Stimulated activated CD4-positive, alpha-beta T cell treated with anti-CD3 and anti-CD28 coated beads, Interleukin-4, amount 100 ng/mL, for 48 hours (primary cell): ENCODE measurements at places on chromosomes 4 and X.

GRCh38 chr4:15735536-15735935 lies 32.7 kb downstream of the BST1 start:
- DNase-seq, result no peak

- DNase-seq, result no peak
Measured at GRCh38 chrX:150770623-150771022, 77.4 kb downstream of the MTMR1 start.

- no peak for DNase-seq
Measured at GRCh38 chr4:29565256-29565655, 1154.9 kb upstream of the PCDH7 start.

GRCh38 chr4:185307136-185307950 lies 88.4 kb downstream of the LRP2BP start:
- no peak for DNase-seq

DNA sequence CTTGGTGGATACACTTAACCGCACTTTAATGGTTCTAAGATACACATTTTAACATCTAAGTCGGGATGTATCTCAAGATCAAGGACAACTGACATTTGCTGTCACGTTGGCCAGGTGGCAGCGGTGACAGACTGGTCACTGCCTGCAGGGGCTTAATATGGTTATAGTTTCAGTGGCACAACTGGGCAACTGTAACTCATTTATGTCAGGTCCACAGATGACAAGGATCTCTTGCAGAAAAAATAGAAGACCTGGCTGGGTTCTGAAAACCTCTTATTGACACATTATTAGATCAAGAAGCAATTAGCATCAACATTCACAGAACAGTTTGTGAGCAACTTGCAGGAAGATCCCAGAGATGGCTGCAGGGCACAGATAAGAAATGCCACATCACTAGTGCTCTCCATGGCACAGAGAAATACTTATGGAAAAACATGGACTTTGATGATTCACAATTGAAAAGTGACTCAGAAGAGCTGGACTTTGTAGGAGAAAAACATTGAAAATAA lies 99.6 kb upstream of the SORBS2 start:
- DNase-seq, result no peak

DNA sequence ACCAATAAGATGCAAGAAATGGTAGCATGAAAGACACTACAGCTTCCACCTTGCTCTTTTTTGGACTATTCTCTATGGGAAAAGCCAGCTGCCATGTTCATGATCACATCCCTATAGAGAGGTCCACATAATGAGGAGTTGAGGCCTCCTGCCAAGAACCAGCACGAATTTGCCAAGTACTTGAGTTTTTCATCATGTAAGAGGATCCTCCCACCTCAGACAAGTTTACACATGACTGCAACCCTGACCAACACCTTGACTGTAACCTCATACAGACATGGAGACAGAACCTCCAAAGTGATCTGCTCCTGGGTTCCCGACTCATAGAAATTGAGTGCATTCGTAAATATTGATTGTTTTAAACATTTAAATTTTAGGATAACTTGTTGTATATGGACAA lies 135.2 kb upstream of the TSPAN5 start:
- no peak for DNase-seq

GRCh38 chrX:3178329-3178728 lies 137.1 kb downstream of the ARSF start:
- no peak for DNase-seq

DNA sequence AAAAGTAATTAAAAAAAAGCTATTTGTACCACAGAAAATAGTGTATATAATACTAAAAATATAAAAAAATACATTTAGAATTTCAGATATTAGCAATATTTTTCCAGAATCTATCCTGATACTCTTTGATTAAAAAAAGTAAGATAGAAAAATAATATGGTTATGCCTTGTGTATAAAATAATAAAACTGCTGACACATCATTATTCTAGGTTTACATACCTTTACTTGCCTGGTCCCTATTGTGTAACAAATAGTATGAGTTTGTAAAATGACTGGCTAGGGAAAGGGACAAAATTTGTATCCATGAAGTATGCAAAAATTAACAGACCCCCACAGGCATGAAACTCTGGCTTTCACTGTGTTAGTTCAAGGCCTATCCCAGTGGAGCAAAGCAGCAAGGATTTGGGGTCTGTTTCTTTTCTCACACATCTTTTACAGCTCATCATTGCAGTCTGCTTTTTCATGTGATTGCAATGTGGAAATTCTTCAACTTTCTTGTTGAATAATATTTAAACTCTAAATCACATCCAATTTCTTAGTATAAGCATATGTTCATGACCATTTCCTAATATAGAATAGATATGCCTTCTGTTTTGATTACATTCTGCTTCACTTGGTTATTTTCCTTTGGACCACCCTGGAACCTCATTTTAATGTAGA lies 136.7 kb upstream of the PCDH18 start:
- no peak for DNase-seq

DNA sequence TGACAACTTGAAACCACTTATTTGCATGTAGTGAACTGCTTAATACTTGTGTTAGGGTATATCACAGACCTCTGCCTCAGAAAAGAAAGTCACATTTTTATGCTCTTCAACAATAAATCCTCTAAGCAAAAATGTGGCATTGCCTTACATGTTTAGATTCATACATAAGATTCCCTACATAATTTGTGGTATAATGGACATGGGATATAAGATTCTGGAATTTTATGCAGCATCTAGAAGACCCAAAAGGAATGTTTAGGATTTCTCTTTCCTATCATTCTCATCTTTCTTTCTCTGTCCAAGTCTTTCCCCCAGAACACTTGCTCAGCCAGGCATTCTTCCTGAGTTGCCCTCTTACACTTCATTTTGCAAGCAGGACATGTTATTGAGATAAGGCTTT lies 37.7 kb upstream of the TET2 start:
- no peak for DNase-seq

DNA sequence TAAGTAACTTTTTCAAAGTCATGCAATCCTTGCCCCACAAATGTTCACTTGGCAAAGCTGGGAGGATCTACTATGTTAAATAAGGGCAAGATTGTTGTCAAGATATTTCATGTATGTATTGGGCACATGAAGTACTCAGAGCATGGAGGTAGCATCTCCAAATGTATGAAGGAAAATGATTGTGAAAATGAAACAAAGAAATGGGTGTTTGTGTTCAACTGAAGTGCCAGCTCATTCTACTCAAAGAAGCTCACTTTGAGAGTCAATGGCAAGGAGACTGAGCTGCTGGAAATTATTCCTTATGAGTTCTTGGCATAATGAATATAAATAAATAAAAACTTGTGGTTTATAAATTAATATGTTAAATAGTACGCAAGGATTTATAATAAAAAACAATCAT lies 124.5 kb upstream of the ARSJ start:
- DNase-seq, result no peak

GRCh38 chr4:10083331-10083771 lies 33.2 kb downstream of the WDR1 start:
- DNase-seq, result no peak

GRCh38 chr4:75634281-75634680 lies 4.0 kb upstream of the CDKL2 start:
- no peak for DNase-seq

DNA sequence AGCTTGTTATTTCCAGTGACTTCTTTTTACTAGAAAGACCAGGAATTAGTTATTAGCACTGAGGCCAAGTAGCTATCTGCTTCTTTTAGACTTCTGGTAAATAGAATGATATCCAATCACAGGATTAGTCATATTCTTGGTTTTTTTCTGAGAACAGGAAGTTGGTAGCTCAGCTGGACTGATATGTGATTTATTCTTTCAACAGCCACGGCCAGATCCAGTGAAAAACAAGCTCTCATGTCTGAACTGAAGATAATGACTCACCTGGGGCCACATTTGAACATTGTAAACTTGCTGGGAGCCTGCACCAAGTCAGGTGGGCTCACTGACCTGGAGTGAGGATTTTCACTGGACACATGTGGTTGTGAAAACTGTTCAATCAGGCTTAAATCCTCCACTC lies 48.6 kb downstream of the PDGFRA start:
- no peak for DNase-seq

DNA sequence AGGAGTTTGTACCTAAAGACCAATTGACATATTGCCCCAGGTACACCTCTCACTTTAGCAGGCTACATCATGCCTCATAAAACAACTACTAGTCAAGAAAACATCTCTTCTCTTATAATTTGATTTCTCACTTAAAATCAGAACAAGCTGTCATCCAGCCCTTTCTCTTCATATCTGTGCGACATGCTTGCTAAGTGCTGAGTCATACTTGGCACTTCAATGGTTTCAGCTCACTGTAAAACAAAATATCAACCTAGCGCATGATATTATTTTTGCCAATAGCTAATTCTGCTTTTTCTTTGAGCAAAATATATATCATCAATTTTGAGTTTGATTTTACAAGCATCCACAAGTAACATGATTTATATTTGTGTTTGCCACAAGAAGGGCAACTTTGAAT lies 27.9 kb upstream of the FUNDC1 start:
- DNase-seq, result no peak

DNA sequence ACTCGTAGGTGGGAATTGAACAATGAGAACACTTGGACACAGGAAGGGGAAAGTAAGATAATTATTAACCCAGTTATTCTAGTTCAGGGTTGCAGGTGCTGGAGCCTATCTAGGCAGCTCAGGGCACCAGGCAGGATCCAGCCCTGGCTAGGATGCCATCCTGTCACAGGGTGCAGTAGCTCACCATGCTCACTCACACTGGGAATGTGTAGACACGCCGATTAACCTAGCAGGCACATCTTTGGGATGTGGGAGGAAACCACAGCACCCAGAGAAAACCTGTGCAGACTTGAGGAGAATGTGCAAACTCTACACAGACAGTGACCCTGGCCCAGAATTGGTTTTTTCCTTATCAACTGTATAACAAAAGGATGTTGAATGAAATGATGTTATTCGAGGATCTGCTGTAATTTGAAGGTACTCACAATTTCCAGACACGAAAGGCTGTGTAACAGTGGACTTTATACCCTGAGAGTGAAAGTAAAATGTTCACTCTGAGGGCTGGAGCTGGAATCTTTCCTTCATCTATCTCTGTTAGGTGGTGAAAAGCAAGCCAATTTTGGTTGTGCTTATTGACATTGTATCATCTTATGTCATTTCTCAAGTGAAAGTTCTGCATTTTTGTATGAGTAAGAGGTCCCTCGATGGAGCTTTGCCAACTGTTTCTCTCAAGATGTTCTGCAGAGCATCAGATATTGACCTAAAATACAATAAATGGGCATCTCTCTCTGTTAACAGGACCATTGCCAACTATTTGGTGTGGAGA lies 78.8 kb downstream of the PHEX start:
- DNase-seq, result no peak

GRCh38 chrX:97344724-97345123 lies 461.0 kb downstream of the RPA4 start:
- DNase-seq, result no peak

DNA sequence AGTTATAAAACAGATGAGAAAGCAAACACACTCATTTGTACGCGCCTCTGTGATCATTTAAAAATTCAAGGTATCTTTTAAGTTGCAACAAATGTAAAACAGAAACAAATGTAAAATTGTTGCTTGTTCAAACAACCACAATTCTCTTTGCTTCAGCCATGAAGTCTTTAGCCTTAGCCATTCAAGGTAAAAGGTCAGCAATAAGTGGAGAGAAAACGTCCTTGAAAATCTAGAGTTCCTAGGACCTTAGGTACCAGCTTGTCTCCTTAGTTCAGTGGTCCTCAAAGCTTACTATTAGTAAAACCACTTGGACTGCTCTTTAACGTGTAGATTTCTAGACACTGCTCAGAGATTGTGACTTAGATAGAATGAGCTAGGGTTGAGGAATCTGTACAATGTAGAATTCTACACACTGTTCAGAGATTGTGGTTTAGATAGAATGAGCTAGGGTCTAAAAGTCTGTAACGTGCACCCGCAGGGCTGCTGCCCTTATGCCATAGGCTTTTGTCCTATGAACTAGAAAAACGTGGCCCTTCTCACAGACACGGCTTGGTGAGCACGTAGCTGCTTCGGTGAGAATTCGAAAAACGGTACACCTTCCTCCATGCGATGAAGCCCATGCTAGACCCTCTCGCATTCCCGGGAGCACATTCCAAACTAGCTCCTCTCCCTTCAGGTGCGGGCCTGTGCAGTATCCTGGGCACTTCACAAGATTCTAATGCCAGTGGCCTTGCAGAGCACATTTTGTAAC lies 1.7 kb downstream of the PLAC8 start:
- DNase-seq, result no peak

- DNase-seq, result no peak
Measured at GRCh38 chrX:47129899-47130358, 14.6 kb downstream of the NDUFB11 start.

DNA sequence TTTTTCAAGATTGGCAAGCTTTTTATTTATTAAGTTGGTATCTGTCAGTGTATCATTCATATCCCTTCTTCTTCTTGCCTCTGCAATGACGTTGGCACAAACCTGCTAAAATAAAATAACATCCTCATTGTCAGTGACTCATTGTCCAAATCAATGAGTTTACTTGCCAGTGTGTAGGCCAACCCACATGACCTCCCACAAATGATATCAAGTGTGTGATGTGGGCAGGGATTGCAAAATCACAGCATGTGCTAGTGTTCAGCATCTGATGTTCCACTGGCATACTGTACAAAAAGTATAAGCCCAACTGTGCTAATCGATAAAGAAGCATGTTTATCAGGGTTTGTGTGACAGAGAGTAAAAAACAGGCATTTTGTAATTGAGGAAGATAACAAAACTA lies 25.5 kb downstream of the GPAT3 start:
- DNase-seq, result no peak

GRCh38 chrX:39242187-39242586 lies 440.9 kb downstream of the MID1IP1 start:
- DNase-seq, result no peak

- DNase-seq, result no peak
Measured at GRCh38 chrX:50495616-50496015, 25.0 kb upstream of the DGKK start.

DNA sequence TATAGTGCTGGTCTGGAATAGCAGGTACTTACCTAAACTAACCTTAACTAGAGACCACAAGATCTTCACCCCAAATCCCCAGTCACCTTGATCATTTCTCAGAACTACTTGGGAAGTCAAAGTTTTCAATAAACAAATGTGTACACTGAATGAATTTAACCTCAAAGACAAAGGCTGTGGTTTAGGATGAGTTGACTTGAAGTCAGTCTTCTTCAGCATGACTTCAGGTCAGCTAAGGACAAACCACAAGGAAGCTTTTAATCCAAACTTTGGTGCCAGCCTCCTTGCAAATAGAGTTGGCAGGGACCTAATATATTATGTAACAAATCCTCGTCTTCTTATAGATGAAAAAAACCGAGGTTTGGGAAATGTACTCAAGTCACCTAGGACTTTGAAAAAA lies 21.2 kb upstream of the VCX2 start:
- DNase-seq, result no peak
